GM18507 (cell line): ENCODE measurements at places on chromosomes 3 and 15.
A peak's percentile ranks its signal among the peaks of the same experiment; 100 is the strongest.

- DNase-seq: no peak
Measured at GRCh38 chr15:40160021-40160420, 848 bp upstream of the BUB1B start.

- no peak for DNase-seq
Measured at GRCh38 chr3:129606636-129607390, at the start of gene PLXND1. TSS of gene PLXND1 (minus strand) at chr3:129606676. CDS start at chr3:129606639, 37 bp downstream.

DNA sequence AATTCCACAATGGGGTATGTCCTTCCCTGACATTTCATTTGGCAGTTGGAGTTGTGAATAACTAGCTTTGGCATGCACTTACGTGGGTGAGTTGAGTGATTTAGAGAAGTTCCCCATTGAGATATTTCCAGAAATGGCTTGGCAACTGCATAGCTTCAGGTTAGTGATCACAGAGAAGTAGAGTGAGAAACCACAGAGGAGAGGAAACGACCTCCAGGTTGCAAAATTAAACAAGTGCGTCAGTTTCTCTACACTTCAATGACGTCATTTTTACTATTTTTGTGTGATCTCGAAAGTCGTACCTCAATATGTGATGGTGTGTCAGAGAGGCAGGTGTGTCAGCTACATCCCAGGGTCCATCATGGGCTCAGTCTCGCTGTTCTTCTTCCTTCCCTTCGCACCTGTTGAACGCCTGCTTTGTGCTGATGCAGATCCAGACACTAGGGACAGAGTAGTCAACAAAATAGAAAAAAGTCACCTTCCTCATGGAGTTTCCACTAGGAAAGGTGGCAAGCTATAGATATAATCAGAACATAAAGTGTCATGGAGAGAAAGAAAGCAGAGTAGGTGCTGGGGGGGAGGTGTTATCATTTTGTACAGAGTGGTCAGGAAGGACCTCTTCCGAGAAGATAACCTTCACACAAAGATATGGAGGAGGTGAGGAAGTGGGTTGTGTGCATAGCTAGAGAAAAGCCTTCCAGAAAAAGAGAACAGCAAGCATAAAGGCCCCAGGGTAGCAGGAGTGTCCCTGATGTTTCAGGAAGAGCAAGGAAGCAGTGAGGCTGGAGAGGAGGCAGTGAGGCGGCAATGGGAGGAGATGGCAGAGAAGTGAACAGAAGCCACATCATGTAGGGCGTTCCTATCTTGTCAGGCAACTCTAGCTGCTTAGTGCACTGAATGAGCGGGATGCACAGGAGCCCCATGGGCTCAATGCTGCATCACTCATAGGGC lies 75.6 kb downstream of the MCTP2 start:
- peak; percentile 35 for DNase-seq

- no peak for DNase-seq
Measured at GRCh38 chr3:145754605-145755289, 406.2 kb downstream of the PLOD2 start.

GRCh38 chr3:132399054-132399929 lies 18.0 kb upstream of the DNAJC13 start:
- peak; percentile 32 for DNase-seq
